NCI-H524 (cell line): ENCODE measurements at places on chromosomes 5 and 9.

DNA sequence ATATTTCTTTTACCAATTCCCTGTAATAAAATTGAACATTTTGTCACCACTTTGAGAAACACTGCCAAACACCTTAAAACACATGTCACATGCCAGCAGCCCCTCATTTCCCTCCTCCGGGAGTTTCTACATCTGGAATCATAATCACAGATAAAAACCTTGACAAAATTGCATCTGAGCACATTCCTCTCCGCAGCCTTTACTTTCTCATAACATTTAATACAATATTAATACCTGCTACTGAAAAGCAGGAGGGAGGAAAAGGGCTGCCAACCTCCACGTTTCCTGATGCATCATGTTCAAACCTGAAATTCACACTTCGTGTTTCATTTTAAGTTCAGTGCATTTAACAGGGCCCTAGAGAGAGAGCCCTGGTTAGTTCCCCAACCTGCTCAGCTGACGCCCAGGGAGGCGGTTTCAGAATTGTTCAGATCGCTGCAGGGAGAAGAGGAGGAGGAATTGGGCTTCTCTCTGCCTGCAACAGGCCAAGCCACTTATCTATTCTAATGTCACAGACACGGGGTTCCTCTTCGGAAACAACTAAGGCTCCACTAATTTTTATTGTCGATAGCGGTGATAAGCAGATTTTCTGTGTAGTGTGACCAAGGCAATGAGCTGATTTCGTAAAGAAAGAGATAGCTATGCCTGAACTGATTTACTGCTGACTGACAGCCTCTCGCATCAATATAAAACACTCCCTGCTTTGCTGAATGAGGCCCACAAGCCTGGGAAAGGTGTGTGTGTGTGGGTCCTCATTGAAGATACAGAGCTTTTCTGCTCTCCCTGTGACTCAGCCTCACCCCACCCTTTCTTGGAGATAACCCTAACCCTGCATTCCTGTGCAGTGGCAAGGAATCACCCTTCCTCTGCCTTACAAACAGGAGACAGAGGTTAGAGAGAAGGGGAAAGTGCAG is 4.9 kb upstream of the LHX2 start:
- DNase-seq, result peak; percentile 21

DNA sequence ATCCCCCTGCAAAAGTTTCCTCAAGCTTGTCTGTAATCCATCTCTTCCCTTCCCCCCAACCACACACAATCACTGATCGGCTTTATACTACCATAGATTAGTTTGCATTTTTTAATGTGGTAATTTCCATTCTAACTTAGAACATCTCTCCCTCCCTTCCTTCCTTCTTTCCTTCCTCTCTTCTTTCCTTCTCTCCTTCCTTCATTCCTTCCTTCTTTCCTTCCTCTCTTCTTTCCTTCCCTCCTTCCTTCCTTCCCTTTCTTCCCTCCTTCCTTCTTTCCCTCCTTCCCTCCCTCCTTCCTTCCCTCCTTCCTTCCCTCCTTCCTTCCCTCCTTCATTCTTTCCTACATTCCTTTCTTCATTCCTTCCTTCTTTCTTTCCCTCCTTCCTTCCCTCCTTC is 166.2 kb upstream of the MSX2 start:
- no peak for DNase-seq

DNA sequence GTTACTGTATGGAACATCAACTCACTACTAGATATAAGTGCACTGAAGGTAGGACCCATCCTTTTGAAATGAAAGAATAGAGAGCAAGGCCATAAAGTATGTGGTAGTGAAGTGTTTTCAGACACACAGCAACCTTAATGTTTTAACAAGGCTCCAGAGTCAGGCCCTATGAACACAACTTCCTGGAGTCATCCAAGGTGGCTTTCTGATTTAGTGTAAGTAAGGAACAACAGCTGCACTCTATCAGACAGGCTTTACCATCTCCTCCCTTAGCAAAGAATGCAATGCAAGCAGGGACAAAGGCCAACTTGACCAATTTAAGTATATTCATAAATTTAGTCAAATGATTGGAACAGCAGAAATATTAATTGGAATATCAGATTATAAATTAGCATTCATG is 90.1 kb downstream of the MPDZ start:
- DNase-seq, result no peak

GRCh38 chr9:77806741-77807140 is 158.6 kb upstream of the GNA14 start:
- no peak for DNase-seq

GRCh38 chr5:79850316-79850822 is 140.7 kb downstream of the MTX3 start:
- no peak for DNase-seq

- no peak for DNase-seq
Observed at GRCh38 chr9:109269081-109269480, 51.8 kb downstream of the EPB41L4B start.
